CD4-positive, CD25-positive, alpha-beta regulatory T cell (primary cell): ENCODE measurements at places on chromosomes 16 and 17. TPM values are rescaled to one million over a fixed set of nuclear protein-coding genes. Genes with fewer than 3 reads are reported as not detected.

DNA sequence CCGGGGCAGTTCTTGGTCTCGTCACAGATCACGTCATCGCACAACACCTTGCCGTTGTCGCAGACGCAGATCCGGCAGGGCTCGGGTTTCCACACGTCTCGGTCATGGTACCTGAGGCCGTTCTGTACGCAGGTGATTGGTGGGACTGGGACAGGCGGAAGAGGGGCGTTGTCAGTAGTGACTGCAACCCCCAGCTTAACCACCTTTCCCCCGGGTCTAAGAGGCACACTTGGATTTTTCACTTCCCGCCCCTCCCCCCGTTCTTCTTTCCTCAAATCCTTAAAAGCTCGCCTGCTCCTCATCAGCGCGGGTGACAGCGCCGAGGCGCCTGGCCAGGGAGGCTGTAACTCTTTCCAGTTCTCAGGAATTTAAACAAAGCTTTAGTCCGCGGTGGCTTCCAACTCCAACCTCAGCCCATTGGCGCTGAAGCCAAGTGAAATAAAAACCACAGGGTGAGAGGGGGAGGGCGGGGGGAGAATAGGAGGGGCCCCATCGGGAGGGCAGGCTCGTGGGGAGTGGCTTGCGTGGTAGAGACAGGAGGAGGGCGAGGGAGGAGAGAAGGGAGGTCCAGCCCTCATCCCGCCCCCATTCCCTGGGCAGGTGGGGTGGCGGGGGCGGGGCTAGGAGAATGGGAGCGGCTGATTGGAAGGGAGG is 1.5 kb downstream of the COL1A1 start:
- peak; percentile 68 for DNase-seq

DNA sequence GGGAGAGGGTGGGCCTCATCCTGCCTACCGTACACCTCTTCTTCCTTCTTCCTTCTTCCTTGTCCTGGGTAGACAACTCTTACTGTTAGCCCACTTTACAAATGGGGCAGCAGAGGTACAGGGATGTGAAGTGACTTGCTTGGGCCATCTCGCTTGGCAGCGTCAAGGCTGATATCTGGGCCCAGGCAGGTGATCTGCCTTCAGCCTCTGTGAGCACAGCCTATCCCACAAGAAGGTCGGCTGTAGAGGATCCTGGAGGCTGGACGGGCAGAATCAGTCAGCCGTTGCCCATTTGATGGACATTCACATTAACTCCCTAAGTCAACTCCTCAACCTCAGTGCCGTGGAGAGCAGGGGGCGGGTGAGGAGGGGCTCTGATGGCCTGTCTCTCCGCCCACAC is 317.3 kb downstream of the CPPED1 start:
- DNase-seq, result no peak

DNA sequence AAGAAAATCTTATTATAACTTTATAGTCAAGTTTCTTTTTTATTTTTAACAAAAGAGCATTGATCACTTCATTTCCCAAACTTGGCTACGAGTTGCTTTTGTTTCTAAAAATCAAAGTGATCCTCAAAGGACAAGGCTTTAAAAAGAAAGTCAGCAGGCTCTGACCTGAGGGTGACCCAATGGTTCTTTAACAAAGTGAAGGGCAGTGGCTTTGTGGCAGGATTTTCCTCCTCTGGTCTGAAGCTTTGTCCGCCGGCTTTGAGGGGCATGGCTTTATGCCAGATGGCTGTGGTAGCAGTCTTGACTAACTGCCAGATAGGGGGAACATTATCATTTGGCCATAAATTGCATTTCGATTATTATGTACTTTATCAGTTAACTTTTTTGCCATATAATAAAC is 28.5 kb downstream of the IQCK start:
- DNase-seq, result no peak

DNA sequence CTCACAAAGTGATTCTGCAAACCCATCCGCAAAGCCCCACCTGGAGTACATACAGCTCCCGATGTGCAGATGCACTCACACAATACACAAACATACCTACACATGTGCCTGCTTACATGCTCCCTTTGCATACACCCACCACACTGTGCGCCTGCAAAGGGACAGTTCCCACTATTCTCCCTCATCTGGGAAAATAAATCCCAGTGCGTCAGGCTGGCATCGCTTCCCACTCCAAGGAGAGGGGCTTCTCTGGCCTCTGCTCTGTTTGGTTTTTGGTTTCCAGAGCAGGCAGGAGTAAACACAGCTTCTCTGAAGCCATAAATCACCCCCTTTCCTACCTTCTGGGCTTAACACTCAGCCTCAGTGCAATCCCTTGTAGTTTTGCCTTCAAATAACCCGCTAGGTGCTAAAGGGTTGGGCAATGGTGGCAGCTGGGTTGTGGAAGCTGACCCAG is 14.7 kb downstream of the HOXB4 start:
- no peak for DNase-seq

DNA sequence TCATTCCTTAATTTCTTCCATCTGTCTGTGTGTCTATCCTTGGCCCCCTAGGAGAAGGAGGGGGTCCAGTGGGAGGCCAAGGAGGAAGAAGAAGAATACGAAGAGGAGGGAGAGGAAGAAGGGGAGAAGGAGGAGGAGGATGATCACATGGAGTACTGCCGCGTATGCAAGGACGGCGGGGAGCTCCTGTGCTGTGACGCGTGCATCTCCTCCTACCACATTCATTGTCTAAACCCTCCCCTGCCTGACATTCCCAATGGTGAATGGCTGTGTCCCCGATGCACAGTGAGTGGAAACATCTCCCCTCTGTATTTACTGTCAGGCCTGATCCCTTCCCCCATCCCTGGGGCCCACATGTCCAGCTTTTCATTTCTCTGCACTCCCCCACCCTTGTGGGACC is 6.3 kb downstream of the CHD3 start:
- DNase-seq, result no peak

DNA sequence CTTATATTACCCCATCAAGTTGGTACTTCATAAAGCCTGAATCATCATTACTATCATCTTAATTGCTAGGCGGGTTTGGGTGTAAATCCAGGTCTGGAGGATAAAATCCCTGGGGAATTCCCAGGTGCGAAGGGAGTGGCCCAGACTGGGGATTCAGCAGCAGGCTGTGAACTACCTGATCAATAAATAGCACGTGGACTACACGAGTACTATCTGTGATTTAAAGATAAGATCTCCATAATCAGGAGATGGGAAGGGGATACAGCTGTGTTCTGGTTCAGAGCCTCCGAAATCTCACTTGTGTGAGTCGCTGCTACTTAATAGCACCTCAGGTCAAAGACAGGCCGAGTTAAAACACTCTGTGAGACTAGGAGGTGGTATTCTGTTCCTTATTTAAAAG is 512.6 kb upstream of the ZFHX3 start:
- no peak for DNase-seq

GRCh38 chr17:40526668-40527067 is 25.2 kb upstream of the TNS4 start:
- DNase-seq, result no peak

GRCh38 chr16:80029381-80029630 is 428.8 kb upstream of the MAF start:
- DNase-seq, result no peak

- no peak for DNase-seq
Measured at GRCh38 chr16:60929-61878, 7.6 kb downstream of the SNRNP25 start.

GRCh38 chr16:5770118-5770517 is 672.5 kb upstream of the EEF2KMT start:
- DNase-seq, result no peak

GRCh38 chr17:69547947-69548346 is 133.4 kb downstream of the MAP2K6 start:
- DNase-seq, result no peak

DNA sequence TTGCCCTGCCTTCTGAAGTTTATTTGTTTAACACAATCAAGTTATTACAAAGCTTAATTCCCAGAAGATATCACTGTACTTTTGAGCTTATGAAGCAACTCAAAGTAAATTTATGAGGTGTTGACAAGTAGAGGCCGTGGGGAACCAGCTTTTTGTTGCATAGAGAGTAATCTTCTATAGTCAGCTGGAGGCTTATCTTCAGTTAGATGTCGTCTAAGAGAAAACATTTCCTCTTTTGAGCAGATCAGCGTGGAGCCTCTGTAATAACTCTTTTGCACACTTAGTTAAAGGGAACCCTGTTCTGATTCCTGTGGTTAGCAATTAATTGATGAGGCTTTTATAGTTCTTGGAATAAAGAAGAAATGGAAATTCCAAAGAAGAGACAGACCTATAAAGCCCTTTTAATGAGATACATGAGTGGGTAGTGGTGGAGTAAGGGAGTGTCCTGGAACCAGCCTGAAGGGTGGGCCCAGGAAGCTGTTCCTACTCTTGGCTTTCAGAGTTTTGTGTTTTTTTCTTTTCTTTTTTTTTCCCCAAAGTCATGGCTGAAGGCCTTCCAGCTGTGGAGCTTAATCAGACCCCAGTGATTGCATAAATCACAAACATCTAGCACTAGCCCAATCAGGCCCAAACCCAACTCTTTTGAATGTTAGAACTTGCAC is 28.9 kb upstream of the MAP3K14 start:
- no peak for DNase-seq

- DNase-seq, result peak; percentile 51
Measured at GRCh38 chr16:1102921-1103635, 7.0 kb upstream of the C1QTNF8 start.

DNA sequence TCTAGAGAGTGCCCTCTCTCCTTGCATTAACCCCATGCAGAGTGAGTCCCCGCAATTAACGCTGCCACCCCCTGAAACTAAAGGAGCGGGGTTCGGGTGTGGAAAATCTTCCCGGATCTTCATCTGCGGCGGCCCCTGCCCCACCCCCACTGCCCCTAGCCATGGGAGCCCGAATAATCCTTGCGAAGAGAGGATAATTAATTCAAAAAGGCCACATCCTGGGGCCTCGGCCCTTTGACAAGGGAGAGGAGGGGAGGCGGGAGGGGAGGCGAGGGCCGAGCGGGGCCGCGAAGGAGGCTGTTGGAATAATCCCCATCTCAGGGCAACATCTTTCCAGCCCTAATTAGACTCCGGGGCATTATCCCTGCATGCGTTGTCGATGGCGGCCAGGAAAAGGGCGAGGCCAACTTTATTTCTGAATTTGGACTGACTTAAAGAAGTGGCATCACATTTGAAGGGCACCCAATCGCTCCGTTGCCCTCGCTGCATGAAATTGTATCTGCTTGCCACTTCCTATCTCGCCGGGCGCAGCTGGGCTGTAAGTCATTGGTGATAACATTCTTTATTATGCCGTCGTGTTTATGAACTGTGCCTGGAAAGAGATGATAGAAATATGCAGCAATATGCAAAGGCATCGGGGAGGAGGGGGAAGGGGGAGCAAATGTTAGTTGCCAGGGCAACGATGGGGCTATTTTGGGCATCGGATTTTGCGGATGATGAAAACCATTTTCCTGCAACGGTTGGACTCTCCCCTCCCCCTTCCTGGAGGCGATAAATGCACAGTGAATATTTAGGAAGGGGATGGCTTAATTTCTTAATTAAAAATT is 387.1 kb upstream of the TNRC6C start:
- DNase-seq, result peak; percentile 16

GRCh38 chr17:48510761-48511604 is 19.8 kb downstream of the HOXB1 start:
- DNase-seq, result peak; percentile 47

GRCh38 chr17:78923660-78924453 is 1.3 kb downstream of the TIMP2 start:
- peak; percentile 46 for DNase-seq

GRCh38 chr17:82386881-82387704 is 15.5 kb downstream of the UTS2R start:
- no peak for DNase-seq

- DNase-seq, result no peak
Measured at GRCh38 chr17:78823282-78824046, 17.1 kb downstream of the USP36 start.

DNA sequence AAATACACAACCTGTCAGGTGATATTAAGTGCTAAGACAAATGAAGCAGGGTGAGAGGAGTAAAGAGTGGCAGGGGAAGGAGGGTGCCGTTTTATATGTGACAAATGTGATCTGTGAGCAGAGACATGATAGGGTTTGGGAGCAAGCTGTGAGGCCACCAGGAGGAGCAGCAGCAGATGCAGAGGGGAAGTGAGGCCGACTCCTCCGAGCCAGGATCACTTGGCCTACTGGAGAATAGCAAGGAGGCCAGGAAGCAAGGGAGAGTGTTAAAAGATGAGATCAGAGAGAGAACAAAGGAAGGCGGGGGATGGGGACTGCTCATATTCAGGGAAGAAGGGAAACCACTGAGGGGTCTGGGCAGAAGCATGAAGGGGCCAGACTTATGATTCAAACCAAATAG is 129.4 kb downstream of the TANGO6 start:
- DNase-seq, result no peak

DNA sequence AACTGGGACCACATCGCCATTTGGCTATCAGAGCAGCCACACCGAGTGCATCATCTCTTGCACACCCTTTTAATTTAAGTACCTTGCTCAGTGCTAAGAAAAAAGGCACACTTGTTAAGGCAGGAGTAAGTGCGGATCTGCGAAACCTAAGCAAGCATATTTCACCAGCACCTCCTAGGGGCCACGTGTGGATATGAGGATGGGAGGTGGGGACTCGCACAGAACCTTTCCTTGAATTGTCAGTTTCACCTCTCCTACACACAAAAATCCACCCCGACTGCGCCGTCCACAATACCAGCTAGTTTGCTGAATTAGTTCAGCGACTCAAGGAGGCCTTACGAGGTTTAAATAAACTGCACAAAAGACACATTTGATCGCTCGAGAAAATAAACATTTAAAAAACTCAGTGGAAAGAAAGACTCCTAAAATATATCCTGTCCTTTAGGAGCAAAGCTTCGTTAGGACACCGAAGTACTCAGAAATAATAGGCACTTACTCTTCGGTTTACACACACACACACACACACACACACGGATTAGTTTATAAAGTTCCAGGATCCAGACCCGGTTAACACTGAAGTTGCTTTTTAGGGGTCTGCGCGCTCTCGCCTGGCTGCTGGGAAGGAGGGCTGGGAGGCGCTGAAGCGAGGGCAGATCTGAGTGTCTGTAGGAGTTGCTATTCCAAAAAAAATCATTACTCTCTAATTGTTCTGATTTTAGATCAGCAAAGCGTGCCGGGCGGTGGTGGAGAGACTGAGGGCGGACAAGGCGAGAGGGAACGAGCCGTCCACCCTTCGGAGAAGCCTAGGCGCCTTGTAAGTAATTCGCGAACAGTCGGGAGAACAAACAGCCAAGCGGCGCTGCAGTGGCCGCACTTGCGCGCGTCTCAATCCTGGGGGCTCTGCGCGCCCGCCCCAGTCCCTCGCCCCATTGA is 1.0 kb upstream of the KCNJ2 start:
- peak; percentile 30 for DNase-seq

The RAB34 gene
- polyA plus RNA-seq, result 6.7 TPM

The HYDIN gene
- polyA plus RNA-seq, result not detected

The SMIM36 gene
- polyA plus RNA-seq, result not detected

The CMTM2 gene
- polyA plus RNA-seq, result not detected

The KRTAP4-6 gene
- polyA plus RNA-seq, result not detected

The PERCC1 gene
- polyA plus RNA-seq, result not detected

The CFDP1 gene
- polyA plus RNA-seq, result 63.8 TPM

The EFCAB5 gene
- polyA plus RNA-seq, result 0.31 TPM

The CACNG3 gene
- polyA plus RNA-seq, result not detected

The KRT40 gene
- polyA plus RNA-seq, result not detected

The MYL4 gene
- polyA plus RNA-seq, result not detected

The PDILT gene
- not detected for polyA plus RNA-seq

The C16orf95 gene
- 2.9 TPM for polyA plus RNA-seq
